CD4-positive, alpha-beta T cell treated with Interleukin-17A for 1 hour (primary cell): ENCODE measurements at places on chromosomes 1 and 21.
A peak's percentile ranks its signal among the peaks of the same experiment; 100 is the strongest.

DNA sequence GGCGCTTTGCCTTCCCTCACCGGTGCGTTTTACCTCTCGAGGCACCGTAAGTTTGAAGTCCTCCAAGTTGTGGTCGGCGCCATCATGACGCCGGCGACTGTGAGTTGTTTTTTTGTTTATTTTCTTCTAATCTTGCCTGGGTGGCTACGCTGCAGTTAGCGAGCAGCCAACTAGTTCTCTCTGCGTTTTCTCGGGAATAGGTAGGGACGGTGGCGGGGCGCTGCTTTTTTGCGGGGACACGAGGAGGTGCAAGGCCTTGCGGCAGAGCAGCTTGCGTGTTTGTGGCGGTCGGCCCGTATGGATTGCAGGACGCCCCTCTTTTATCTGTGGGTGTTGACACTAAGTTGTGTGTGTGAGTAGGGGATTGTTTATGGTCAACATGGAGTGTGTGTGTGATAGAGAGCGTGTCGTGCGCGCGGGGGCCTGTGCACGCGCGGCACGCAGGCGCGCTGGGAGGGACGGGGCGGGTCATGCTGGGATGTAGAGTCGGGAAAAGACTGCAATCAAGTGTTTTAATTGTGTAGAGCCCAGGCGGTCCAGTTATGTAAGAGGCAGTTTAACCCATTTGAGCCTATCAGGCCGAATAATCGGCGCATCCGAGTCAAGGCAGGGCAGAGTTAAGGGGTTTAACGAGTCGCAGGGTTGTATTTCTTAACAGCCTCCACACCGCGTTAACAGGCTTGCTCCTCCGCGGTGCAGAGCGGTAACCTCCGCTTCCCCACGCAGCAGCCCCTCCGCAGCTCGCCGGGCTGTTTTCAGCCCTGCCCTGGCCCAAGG, 1.2 kb upstream of the NEGR1 start:
- DNase-seq, result peak; percentile 25

DNA sequence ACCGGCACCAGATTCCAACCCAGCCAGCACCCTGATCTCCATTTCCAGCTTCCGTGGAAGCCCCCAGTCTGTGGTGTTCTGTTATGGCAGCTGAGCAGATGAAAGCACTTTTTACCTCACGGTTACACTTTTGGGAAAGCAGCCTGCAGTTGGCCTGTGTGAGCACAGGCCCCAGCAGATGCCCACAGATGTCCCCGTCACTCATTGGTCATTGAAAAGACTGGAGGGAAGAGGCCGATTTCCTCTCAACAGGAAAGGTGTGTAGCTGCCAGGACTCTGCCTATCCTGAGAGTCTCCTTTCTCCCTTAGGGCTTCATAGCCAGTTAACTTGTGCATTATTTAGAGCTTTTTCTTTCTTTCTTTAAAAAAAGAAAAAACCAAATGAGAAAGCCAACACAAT, 123.0 kb downstream of the PCBP3 start:
- DNase-seq, result no peak

- no peak for DNase-seq
These were observed 19.9 kb upstream of the NEK2 start for GRCh38 chr1:211695135-211695816.

- DNase-seq, result no peak
These were observed 25.3 kb downstream of the FMO2 start for GRCh38 chr1:171210355-171210754.

- DNase-seq, result no peak
These were observed 104.8 kb upstream of the ATP1A1 start for GRCh38 chr1:116268211-116268610.

- DNase-seq, result no peak
These were observed 206.2 kb downstream of the SMYD3 start for GRCh38 chr1:246300626-246301549.

DNA sequence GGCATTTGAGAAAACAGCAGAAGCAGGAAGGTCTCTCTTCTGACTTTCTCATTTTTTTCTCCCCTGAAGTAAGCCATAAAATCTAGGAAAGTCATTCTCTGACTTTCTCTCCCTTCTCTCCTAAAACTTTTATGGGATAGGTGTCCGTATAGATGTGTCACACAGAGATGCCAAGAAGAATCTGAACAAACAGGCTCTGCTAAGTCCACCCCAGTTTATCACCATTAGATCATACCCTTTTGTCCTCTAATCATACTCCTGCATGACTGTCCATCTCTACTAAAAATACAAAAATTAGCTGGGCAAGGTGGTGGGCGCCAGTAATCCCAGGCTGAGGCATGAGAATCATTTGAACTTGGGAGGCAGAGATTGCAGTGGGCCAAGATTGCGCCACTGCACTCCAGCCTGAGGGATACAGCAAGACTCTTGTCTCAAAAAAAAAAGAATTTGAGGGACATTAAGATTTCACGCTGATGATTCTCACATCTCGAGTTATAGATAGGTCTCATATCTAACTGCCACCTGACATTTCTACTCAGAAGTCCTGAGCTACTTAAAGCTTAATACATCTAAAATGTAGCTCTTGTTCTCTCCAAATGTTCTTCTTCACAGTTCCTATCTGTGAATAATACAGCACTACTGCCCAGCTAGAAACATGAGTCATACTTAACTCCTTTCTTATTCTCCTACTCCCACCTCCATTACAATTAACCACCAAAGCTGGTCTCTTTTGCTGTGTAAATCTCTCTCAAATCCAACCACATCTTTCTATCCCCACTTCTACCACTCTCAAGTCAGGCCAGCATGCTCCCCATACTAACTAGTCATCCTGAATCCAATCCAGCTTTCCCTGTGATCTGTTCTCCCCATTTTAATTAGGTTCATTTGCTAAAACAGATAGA, 47.7 kb downstream of the ZNF644 start:
- no peak for DNase-seq

GRCh38 chr21:42248783-42249597, 30.1 kb downstream of the ABCG1 start:
- DNase-seq, result no peak

DNA sequence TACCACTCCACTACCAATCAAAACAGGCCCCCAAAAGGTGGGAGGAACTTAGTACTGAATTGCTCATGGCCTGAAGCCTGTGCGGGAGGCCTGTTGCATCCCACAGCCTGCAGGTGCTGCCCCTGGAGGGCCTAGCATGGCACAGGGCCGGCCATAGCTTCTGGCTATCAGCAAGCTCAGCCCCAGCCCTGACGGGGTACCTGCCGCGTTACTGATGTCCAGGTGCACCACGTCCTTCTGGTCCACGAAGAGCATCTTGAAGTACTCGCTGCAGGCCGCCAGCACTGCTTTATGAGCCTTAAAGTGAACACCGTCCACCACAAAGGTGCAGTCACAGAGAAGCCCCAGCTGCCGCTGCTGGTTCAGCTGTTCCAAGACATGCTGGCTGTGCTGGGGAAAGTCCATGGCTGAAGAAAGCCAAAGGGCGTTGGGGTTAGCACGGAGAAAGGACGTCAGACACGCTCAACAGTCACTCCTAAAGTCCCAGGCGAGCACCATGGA, 27.8 kb downstream of the ZBTB17 start:
- peak; percentile 26 for DNase-seq

GRCh38 chr1:191358724-191359123, 799.5 kb upstream of the RGS18 start:
- no peak for DNase-seq

- DNase-seq, result no peak
These were observed 4.8 kb upstream of the TCP10L start for GRCh38 chr21:32590130-32590529.

- DNase-seq, result no peak
These were observed 436.8 kb downstream of the KIF26B start for GRCh38 chr1:245591346-245592188.

GRCh38 chr1:78561856-78562255, 58.4 kb upstream of the IFI44L start:
- no peak for DNase-seq

GRCh38 chr1:241839369-241839979, 8.5 kb upstream of the EXO1 start:
- DNase-seq, result no peak

- DNase-seq, result no peak
These were observed 406.2 kb downstream of the TGFB2 start for GRCh38 chr1:218751208-218751948.
